ENCODE measurements at places on chromosomes 1 and 21.

- no peak for DNase-seq
These were observed 31.1 kb downstream of the LHX8 start for GRCh38 chr1:75165264-75165663.

DNA sequence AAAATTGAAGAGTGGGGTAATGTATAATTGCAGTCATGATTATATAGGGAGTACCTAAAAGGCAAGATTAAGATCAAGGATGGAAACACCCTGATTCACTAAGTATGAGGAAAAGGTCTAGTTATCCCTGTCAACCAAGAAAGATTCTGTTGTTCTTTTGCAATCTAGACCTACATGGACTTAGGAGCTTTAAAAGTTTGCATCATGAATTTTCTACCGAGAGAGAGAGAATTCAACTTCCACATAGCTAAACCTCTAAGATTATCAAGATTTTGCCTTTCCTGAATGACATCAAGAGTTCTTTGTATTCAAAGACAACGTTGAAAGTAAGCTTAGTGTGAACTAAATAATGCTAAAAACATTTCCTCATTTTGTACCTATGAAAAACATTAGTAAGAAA is 78.8 kb upstream of the RBM34 start:
- DNase-seq = no peak

- DNase-seq = no peak
These were observed 32.0 kb upstream of the CD2 start for GRCh38 chr1:116722016-116722838.

DNA sequence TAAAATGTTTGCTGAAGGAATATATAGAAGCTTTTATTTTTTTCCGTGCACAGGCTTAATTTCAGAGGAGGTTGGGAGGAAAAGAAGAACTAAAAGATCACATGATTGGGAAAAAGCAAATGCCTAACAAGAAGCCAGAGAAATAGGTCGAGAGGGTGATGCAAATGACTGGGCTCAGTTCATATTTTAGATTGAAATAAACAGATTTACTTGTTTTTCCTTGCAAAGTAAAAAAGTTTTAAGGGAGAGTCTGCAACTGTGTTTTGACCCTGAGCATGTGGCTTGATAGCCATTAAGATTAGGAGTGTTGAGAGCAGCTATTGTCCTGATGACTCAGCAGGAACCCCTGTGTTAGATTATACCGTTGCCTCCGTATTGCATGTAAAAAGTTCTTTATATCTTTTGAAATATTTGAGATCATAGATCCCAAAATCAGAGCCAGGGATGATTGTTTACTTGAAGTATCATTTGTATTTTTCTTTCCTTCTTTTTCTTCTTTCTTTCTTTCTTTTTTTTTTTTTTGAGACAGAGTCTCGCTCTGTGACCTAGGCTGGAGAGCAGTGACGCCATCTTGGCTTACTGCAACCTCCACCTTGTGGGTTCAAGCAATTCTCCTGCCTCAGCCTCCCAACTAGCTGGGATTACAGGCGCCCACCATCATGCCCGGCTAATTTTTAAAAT is 20.2 kb downstream of the CLIC4 start:
- no peak for DNase-seq

- no peak for DNase-seq
These were observed 224.5 kb upstream of the NFIA start for GRCh38 chr1:60857851-60858250.

DNA sequence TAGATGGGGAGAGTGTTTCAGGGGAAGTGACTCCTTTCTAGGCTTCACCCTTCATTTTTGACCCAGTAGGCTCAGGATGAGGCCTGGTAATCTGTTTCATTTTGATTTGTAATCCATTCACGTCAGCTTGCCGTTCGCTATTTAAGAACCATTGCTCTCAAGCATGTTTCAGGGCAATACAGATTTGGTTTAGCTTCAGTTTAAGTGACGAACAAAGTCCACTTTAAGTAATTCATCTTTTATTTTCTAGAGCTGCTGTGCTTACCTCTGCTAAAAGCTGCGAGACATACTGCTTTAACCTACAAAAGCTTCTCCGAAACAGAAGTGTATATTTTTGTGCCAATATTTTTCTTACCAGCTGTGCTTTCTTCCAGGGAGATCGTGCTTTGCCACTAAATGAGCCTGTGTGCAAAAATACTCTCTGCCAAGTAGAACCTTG is 8.9 kb upstream of the FMO3 start:
- no peak for DNase-seq

DNA sequence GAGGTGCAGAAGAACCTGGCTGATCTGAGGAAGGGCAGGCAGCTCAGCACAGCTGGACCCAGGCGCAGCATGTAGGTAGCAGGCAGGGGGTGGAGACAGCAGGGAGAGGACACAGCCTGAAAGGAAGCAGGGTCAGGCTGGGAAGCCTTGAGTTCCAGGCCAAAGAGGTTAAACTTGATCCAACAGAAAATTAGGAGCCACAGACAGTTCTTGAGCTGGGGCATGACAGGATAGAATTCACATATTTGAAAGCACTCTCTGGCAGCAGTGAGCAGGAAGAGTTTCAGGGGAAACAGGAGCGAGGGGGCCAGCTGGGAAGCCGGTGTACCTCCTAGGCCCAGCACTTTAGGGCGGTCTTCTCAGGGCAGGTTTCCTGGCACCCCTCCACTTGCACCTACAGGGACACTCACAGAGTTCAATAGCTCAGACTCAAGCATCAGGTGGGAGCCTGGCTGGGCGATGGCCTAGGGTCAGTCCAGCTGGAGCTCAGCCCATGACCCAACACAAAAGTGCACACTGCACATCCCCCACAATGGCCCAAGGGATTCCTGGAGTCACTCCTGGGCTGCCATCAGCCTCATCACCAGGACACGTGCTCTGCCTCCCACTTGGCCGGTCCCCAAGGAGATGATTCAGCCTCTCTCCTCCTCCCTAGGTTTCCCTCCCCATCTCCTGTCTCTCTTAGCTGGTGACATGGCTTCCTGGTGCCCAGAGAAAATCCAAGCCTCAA is 22.7 kb downstream of the MATN1 start:
- no peak for DNase-seq

GRCh38 chr1:56799605-56800400 is 19.4 kb downstream of the FYB2 start:
- DNase-seq = no peak

- DNase-seq = no peak
These were observed 12.8 kb downstream of the PROK1 start for GRCh38 chr1:110463725-110464124.

DNA sequence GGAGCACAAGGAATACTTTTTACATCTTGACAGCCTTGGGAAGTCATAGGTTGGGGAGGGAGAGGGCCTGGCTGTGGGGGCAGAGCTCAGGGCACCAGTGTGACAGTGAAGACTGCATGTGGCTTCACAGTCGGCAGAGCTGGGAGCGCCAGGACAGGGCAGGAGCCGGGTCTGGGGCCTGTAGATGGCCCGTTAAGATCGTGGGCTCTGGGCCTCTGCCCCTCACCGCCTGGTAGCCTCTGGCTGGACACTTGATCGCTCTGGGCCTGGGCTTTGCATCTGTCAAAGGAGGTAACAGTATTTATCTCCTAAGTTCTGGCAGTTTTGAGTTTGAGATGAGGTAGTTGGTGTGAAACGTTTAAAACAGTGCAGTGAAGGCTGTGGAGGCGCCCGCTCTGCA is 4.8 kb downstream of the SLX9 start:
- no peak for DNase-seq

DNA sequence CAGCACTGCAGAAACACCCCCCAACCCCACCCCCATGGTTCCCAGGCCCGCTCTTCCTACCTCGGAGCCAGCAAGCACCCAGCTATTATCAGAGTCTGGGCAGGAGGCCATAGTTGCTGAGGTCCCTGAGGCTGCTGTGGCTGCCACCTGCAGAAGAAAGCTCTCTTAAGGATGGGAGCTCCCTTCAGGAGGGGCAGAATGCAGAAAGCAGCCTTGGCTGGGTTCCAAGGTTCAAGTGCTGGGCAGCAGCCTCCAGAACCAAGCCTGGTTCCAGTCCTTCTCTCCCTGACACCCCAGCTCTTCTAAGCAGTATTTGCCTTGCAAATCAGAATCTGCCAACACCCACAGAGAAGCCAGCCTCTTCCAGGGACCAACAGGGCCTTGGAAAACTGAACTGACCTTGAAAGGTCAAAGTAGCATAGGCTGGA is 2.3 kb downstream of the PBXIP1 start:
- DNase-seq = no peak

GRCh38 chr1:208652296-208653160 is 408.3 kb upstream of the PLXNA2 start:
- no peak for DNase-seq

GRCh38 chr21:29697555-29698193 is 242.1 kb downstream of the GRIK1 start:
- DNase-seq = no peak

GRCh38 chr1:150627826-150628410 is 1.5 kb downstream of the ENSA start:
- DNase-seq = no peak

GRCh38 chr1:183161391-183161790 is 24.7 kb upstream of the LAMC2 start:
- DNase-seq = no peak

- DNase-seq = peak; percentile 54
These were observed 4.8 kb upstream of the CRYBG2 start for GRCh38 chr1:26358411-26359384.

GRCh38 chr1:158049853-158050252 is 56.4 kb downstream of the KIRREL1 start:
- no peak for DNase-seq

GRCh38 chr1:184197831-184198230 is 146.3 kb downstream of the TSEN15 start:
- no peak for DNase-seq

DNA sequence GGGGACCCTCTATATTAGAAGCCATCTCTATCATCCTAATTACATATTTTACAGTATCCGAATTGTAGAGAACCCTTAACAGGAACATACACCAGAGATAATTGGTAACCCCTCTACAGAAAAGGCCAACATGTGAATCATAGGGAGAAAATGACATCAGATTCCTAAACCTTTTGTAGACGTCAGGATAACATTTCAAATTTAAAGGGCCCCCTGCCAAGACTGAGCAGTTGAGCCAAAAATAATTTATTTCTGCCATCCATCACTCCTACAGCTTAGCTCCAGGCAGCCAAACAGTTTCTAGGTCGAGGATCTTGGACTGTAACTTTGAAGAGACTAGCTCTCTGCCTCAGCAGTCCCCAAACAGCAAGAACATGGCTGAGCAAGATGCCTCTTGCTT is 21.2 kb downstream of the ZNF697 start:
- DNase-seq = no peak

DNA sequence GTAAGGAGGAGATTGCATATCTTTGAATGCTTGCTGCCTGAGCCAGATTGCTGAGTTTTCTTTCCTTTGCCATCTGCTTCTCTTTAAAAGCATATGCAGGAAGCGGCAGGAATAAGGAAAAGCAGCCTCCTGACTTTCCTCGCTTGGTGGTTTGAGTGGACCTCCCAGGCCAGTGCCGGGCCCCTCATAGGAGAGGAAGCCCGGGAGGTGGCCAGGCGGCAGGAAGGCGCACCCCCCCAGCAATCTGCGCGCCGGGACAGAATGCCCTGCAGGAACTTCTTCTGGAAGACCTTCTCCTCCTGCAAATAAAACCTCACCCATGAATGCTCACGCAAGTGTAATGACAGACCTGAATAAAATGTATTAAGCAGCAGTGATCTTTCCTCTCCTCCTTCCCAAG is 1.5 kb downstream of the CORT start:
- DNase-seq = no peak

- DNase-seq = no peak
These were observed 12.7 kb downstream of the CD34 start for GRCh38 chr1:207898260-207898659.

GRCh38 chr1:147785794-147786506 is 25.5 kb upstream of the GJA5 start:
- no peak for DNase-seq

DNA sequence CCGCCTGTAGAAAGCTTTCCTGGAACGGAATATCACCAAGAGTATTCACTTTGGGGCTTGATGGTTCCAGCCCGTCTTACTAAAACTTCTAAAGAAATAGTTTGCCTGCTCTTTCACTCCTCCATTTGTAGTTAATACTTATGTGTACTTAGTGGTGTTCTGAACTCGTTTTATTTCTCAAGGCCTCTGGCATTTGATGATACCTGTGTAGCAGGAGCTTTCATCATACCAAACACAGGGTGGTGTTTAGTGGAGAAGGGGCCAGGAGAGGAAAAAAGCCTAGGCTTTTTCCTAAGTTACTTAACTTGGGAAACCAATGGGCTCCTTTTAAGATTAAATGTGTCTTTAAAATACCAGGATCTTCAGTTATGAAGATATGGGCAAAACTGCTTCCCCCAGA is 74.3 kb downstream of the RPS6KA1 start:
- no peak for DNase-seq

DNA sequence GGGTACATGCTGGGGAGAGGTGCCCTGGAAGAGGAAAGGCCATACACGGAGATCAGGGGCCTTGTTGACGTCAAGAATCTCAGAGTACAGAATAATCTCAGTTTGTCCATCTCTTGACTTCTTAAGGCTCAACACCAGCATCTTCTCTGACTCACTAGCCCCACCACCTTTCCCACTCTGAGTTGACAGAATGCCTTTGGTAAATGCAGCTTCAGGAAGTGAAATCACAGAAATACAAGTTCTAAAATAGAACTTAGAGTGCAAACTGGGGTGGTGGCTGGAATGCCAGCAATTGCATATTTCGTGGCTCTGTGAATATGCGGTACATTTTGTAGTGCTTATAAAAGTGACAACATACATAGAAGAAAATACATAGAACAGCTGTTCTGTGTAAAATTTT is 1.6 kb downstream of the COG2 start:
- DNase-seq = no peak

DNA sequence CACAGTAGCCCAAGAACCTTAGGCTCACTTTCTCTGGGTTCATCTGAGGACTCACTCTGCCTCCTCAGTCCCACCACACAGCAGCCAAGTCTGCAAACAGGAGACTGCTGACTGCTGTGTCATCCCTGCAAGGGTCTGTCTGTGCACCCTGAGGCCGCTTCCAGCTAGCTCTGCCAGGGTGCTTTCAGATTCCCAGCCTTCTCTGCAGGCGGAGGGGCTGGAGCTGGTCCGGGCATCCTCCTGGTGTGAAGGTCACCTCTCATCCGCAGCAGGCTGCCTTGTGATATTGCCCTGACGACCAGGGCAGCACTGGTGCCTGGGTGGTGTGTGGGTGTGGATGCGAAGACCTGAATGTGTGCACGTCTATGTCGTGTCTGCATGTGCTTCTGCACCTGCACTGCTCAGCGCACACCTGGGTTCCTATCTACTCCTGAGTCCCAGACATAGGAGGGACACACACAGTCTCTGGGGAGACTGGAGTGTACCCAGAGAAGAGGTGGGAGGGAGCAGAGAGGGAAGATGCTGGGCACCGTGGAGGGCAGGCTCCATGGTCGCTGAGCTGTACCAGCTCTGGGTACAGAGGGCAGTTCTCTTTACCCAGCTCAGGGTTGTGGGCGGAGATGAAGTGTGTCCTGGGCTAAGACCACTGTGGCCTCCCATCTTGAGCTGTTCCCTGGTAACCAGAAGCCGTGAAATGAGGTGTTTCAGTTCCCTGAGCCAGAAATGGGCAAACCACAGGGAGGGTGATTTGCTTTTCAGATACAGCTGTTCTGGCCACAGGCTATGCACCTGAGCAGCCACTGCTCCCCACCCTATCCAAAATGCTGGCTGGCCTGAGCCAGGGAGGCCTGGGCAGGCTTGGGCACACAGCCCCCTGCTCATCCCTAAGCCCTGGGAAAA is 160.9 kb upstream of the CSF3R start:
- no peak for DNase-seq

- no peak for DNase-seq
These were observed 8.6 kb downstream of the ZNF496 start for GRCh38 chr1:247322849-247323586.

GRCh38 chr1:79811173-79811572 is 804.6 kb upstream of the ADGRL4 start:
- DNase-seq = no peak

All from effector memory CD8-positive, alpha-beta T cell (primary cell).